ENCODE measurements at places on chromosomes 5 and 9.
A peak's percentile ranks its signal among the peaks of the same experiment; 100 is the strongest.

DNA sequence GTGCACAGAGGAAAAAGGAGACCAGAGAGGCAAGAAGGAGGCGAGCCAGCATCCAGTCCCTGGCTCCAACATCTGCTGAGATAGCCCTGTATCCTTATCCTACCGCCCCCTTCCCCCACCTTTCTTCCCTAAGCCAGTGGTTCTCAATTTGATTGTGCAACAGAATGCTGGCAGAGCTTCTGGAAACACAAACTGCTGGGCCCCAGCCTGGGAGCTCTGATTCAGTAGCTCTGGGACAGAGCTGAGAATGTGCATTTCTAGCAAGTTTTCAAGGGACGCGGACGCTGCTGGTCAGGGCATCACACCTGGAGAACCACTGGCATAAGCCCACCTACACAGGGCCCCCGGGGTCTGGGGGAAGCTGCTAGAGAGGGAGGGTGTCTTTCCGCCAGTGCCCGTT, 21.1 kb downstream of the AK8 start:
- no peak for DNase-seq

GRCh38 chr5:145887976-145888574, 15.3 kb upstream of the GRXCR2 start:
- DNase-seq: peak; percentile 55

GRCh38 chr9:107046692-107047091, 183.7 kb downstream of the ZNF462 start:
- DNase-seq: no peak

DNA sequence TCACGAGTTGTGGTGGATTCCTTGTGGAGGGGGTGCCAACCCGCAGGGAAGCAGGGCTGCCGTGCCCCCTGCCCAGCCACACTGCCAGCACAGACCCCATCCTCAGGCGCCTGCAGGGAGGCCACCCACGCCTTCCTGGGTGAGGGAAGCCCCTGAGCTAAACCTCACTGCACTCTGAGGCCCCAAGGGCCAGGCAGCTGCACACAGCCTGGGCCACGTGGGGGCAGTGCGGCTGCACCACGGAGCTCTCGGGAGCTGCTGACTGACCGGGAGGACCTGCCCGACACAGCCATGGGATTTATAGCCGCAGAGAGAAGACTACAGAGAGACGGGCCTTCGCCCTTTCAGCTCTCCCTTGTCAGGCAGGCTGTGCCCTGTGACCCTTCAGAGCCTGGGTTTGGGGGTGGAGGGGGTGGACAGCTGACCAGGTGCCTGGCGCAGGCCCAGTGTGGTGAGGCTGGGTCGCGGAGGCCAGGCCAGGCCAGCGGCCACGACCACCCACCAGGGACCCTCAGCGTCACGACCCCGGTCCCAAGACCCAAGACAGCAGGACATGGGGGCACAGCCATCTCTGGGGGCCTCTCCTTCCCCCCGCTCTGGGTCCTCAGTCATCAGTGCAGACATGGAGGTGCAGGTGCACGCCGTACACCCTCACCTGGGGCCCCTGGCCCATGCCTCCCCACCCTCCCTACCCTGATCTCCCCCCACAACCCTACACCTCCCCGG, 4.3 kb upstream of the AHRR start:
- DNase-seq: peak; percentile 81

DNA sequence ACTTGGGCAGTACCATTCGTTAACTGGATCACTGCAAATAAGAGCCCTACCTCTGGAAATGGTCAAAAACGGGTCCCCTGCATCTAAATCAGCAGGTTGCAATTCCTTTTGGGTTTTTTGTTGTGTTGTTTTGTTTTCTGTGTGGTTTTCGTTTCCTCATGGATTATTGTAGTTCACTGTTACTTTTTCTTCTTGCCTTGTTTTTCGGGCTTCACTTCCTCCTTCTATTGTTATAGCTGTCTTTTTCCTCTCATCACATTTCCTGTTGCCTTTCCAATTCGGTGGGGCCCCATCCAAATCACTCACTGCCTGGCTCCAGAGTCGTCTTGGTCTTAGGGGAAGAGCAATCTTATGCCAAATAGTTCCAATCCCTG, 8.7 kb upstream of the SSBP2 start:
- DNase-seq: no peak

- DNase-seq: no peak
These were observed 63.7 kb upstream of the SMARCA2 start for GRCh38 chr9:1951446-1951845.

- DNase-seq: no peak
These were observed 21.8 kb upstream of the DENND4C start for GRCh38 chr9:19208653-19209052.

DNA sequence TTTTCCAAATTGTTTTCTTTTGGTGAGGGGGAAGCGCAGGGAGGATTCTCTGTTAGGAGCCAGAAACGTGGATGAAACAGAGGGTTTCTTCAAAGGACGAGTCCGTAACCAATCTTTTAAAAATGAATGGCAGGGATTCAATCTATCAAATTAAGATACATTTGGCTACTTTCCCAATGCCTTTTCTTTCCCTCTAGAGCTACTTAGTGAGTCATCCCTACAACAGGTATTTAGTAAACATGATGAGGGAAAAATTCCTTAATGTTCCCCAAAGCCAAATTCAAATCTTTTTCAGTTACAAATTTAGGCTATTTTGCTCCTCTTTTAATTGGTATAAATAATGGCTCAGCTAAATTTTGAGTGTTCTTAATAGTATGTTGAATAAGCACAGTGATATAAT, 366.4 kb upstream of the RIOK2 start:
- no peak for DNase-seq

DNA sequence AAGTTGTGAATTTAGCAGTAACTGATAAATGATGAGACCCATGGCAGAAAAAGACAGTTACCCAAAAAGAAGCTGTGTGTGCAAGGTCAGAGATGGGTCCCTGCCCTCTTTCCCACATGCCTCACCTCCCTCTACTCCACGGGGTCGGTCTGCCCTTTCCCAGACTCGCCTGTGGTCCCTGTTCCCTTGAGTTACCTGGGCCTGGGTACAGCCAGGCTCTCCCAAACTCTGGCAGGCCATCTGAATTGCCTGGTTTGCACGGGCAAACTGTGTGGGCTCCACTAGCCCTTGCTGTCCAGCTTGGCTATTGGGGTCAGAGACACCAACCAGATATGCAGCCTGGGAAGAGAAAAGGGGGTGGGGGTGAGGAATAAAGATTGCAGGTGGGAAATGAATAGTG, 18.4 kb upstream of the TPM2 start:
- no peak for DNase-seq

GRCh38 chr5:154118385-154118784, 72.1 kb upstream of the GALNT10 start:
- no peak for DNase-seq

DNA sequence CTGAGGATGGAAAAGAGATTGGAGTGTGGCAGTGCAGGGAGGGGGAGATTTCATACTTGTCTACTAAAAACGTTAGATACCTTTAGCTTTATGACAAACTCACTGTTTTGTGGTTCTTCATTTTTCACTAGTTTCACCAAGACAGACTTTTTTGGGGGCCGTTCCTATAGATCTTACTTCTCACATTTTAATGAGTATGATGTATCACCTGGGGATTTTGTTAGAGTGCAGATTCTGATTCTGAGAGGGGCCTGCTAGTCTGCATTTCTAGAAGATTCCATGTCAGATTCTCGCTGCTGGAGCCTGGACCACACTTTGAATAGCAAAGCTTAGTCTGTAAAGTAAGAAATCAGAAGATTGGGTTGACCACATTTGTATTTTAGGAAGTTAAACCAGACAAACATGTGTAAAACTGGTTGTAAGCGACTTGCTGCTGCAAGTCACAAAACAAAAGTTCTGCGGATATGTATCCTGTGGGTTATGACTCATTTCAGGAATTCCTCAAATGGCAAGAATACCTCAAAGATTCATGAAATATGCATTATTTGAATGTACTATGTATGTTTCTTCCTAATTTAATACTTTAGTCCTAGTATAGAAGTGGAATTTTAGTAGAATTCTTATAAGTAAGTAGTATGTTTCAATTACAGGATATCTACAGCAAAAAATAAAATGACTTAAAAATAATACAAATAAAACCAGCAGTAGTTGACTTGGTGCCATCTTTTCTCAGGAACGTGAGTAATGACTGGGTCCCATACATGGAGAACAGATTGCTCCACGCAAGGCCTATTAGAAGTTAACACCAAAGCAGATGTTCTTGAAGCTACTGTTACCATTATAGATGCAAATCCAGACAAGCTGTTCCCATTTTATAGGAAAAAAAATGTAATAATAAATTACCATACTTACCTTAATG, 27.8 kb downstream of the NFIL3 start:
- DNase-seq: no peak

DNA sequence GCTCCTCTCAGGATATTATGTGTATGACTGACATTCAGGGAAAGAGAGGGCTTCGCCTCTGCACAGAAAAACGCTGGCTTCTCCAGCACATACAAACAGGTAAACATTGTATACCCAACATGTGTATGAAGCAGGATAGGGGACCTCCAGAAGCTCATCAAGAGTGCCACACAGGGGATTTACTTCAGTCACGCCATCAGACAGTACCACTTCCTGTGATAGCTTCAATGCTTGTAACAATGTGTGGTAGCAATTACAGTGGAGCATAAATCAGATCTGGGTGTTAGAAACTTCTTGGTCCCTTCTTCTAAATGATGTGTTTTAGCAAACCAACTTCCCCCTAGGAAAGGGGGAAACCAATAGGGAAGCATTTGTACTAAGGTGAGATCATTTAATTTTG, 160.8 kb downstream of the TSSK1B start:
- no peak for DNase-seq

DNA sequence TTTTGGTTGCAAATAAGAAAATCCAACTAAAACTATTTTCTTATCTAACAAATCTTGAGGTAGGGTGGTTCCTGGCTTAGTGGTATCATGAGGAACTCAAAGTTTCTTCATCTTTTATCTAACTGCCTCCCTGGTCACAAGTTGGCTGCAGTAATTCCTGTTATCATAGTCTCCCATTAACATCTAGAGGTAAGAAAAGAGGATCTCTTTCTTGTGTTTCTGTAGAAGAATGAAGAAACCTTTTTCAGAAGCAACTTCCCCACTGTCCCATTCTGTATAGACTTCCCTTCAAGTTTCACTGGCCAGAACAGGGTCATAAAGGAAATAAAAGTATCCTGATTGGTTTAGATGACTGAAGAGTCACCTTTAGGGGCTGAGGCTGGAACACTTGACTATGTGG, 81.8 kb upstream of the ELL2 start:
- DNase-seq: no peak

GRCh38 chr9:122336866-122337555, 33.8 kb upstream of the PTGS1 start:
- DNase-seq: no peak

- no peak for DNase-seq
These were observed 108.0 kb upstream of the PTGER4 start for GRCh38 chr5:40571729-40572128.
